ENCODE measurements at places on chromosomes 6 and 20.

- DNase-seq, result no peak
Measured at GRCh38 chr20:40508821-40509220, 180.2 kb downstream of the MAFB start.

DNA sequence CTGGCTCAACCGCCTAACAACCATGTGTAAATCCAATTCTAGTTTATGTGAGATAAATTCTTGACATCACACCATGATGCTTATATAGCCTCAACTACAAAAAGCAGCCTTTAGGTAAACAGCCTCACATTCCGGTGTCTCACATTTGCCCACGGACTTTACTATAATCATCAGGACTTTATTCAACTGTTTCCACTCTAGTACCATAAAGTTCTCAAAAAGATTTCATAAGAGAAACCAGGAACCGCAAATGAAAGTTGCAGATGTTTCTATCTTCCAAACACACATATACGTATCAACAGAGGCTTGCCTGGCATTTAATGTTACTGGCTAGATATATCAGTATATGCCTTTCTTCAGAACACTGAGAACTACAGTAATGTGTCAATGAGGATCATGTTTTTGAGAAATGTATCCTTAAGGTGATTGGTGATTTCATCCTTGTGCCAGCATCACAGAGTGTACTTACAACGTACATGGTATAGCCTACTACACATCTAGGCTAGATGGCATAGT is 80.0 kb downstream of the EPB41L2 start:
- no peak for DNase-seq

- peak; percentile 36 for DNase-seq
Measured at GRCh38 chr20:62642666-62643520, 590 bp downstream of the SLCO4A1 start.

- DNase-seq, result no peak
Measured at GRCh38 chr20:32040142-32040953, 11.7 kb upstream of the HCK start.

- DNase-seq, result no peak
Measured at GRCh38 chr6:29908341-29908662, 34.0 kb upstream of the HLA-A start.

GRCh38 chr6:154614101-154614500 is 103.6 kb upstream of the CNKSR3 start:
- DNase-seq, result no peak

DNA sequence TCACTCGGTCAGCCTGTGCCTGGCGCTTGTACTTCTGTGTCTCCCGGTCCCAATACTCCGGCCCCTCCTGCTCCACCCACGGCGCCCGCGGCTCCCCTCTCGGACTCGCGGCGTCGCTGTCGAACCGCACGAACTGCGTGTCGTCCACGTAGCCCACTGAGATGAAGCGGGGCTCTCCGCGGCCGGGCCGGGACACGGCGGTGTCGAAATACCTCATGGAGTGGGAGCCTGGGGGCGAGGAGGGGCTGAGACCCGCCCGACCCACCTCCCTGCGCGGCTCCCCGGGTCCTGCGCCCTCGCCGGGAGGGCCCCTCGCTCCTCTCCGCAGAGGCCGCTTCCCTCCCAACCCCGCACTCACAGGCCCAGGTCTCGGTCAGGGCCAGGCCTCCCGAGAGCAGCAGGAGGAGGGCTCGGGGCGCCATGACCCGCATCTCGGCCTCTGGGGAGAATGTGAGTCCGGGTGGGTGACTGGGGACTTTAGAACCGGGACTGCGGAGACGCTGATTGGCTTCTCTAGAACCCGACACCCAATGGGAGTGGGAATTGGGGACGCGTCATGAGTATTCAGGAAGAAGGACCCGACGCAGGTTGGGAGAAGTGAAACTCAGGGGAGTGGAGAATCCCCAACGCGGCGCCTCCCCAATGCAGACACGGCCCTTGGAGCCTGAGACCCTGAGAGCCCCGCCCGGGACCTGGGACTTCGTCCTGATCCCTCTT is at the start of gene HLA-C:
Gene HLA-C, minus strand, starts transcription at position 452 of the 717 bp plus-strand sequence. Its CDS starts 21 bp downstream, at position 431.
- DNase-seq, result peak; percentile 2

- DNase-seq, result peak; percentile 77
Measured at GRCh38 chr20:32541323-32542258, 43.5 kb downstream of the NOL4L start.

DNA sequence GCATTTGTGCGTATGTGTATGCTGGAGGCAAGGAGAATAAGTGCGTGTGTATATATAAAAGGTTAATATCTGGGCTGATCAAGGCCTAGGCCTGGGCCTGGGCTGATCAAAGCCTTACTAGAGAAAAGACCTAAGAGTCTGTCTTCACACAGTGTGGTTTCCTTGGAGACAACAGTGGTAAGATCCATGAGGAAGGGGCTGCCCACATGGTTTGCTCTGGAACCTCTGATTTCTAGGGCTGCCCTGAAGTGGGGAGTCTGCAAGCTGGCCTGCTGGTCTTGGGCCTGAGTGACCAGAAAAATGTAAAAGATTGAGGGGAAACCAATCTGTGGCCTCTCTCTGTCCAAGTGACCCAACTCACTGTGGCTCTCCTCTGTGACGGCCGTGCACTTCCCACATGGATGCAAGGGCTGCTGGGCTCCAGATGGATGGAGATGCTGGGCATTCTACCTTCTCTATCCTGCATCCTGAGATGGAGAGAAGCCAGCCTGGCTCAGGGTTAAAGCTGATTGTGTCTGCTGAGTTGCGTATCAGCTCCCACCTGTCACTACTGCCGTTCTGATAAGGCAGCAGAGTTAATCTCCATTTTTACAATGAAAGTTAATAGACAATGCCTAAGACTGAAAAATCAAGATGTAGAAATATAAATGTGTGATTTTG is 90.3 kb upstream of the NXT1 start:
- no peak for DNase-seq

GRCh38 chr6:32906539-32906938 is 34.3 kb downstream of the HLA-DMB start:
- no peak for DNase-seq

- no peak for DNase-seq
Measured at GRCh38 chr20:58017231-58017969, 211.1 kb downstream of the ANKRD60 start.

DNA sequence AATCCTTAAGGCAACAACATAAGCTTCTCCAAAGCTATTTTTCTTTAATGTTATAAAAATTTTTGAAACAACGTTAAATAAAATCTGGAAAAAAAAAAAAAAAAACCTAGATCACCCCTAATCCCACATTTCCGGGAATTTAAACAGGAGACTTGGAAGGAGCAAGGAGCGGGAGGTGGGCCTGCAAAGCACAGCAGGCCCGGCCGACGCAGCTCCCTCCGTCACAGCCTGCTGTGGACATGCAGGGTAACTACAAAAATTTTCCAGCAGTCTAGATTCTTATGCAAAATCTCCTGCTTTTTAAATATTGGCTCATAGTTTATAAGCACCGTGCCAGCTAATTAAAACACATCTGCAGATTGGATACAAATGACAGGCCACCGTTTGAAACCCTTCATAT is 23.5 kb downstream of the FOXF2 start:
- no peak for DNase-seq

GRCh38 chr6:158605266-158605878 is 39.2 kb downstream of the DYNLT1 start:
- peak; percentile 77 for DNase-seq

DNA sequence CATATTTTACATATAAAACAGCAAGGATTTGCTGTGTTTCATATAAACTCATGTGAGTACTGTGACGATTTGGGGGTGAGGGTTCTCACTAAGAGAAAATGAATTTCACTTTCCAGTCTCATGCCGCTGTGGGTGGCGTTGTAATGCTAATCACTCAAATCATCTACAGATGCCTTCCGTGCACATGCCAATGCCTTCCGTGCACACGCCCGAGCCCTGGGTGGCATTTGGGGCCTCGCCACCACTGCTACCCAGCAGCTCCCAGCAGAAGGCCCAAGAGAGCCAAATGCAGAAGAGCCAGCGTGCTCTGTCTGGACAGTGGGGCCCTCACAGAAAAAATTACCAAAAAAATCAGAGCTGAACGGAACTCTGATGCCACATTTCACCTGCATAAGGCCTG is 53.7 kb downstream of the WDR27 start:
- DNase-seq, result no peak

DNA sequence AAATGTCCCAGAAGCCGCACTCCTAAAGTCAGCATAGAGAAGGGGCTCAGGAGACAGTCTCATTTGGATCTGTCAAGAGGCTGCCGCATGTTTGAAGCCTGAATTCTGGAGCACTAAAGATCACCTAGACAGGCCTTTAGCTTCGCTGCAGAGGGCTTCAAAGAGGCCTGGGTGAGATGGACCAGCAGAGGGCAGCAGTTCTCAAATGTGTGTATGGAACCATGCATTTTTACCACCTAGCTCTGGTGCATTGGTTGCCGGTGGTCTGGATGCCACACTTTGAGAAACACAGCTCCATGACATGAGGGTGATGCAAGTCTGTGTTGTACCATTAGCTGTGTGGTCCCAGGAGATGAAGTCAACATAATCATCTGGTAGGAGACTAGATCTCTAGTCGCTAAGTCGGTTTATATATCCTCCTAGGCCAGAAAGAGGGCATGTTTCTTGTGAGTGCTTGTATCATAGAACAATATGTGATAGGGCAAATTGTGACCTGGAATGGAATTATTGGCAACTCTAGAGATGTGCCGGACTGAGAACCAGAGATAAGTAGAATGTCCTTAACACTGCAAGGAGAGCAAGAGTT is 64.8 kb downstream of the KIAA0319 start:
- DNase-seq, result peak; percentile 30

- DNase-seq, result peak; percentile 80
Measured at GRCh38 chr20:36235892-36236785, at the start of gene AAR2. TSS of gene AAR2 (plus strand) at chr20:36236478. CDS start at chr20:36239869, 3,391 bp downstream.

GRCh38 chr6:8627085-8627861 is 191.9 kb upstream of the SLC35B3 start:
- no peak for DNase-seq

GRCh38 chr6:110329714-110330436 is 28.3 kb downstream of the METTL24 start:
- no peak for DNase-seq

- DNase-seq, result no peak
Measured at GRCh38 chr6:159952289-159953005, 16.4 kb upstream of the IGF2R start.

GRCh38 chr6:89462503-89462902 is 29.6 kb downstream of the ANKRD6 start:
- DNase-seq, result no peak

GRCh38 chr6:28896505-28897368 is 27.0 kb downstream of the TRIM27 start:
- DNase-seq, result peak; percentile 75

GRCh38 chr6:24583463-24584381 is 62.3 kb downstream of the KIAA0319 start:
- DNase-seq, result peak; percentile 68

DNA sequence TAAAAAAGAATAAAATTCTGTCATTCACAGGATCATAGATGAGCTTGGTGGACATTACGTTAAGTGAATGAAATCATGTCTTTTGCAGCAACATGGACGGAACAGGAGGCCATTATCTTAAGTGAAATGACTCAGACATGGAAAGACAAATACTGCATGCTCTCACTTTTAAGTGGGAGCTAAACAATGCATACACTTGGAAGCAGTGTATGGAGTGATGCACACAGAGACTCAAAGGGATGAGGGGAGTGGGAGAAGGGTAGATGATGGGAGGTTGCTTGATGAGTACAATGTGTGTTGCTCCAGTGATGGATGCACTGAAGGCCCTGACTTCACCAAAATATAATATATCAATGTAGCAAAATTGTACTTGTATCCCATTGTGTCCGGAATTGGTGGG is 293.4 kb downstream of the CD109 start:
- DNase-seq, result no peak

- no peak for DNase-seq
Measured at GRCh38 chr6:136719280-136720044, 72.8 kb downstream of the MAP3K5 start.

DNA sequence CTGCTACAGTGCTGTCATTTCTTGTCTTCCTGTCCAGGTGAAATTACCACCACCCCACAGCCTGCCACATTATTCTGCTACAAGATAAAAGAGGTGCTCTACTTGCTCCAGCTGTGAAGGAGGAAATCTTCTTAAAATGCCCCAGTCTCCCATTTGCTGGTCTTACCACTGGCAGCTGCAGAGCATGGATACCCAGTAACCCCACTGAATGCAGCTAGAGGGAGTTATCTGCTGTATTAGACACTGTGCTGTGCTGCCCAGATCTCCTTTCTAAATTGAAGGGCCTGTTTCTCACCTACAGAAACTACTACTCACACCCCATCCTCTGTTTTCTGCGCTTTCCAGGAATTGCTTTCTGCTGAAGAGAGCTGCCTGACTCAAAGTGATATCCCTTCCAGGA is 517.8 kb downstream of the PKHD1 start:
- DNase-seq, result no peak

- peak; percentile 28 for DNase-seq
Measured at GRCh38 chr20:39289316-39289715, 327.2 kb downstream of the DHX35 start.

Measured in NCI-H524 (cell line).